Neural progenitor cell (in vitro differentiated cells): ENCODE measurements at places on chromosomes 5 and 9. TPM values are rescaled to one million over a fixed set of nuclear protein-coding genes. Genes with fewer than 3 reads are reported as not detected.

GRCh38 chr5:17655921-17656320 lies 21.7 kb downstream of the TAF11L14 start:
- no peak overlapping the region for H3K4me3 ChIP-seq
- no peaks in the 10 kb centered on the region for H3K4me1 ChIP-seq
- H3K27me3 ChIP-seq: no peaks in the 10 kb centered on the region

- H3K4me3 ChIP-seq: no peak overlapping the region
- H3K36me3 ChIP-seq: no peaks in the 10 kb centered on the region
- peaks cover 5% of the 10 kb centered on the region for H3K4me1 ChIP-seq
- DNase-seq: no peak
- no peaks in the 10 kb centered on the region for H3K27me3 ChIP-seq
These were observed 43.1 kb downstream of the HABP4 start for GRCh38 chr9:96492993-96493531.

The IL33 gene
- total RNA-seq: not detected in 2 replicates

The PDLIM7 gene
- 38.7 and 208 TPM in 2 replicates for total RNA-seq
